ENCODE measurements at places on chromosomes 3 and 15. TPM values are rescaled to one million over a fixed set of nuclear protein-coding genes. Genes with fewer than 3 reads are reported as not detected.

DNA sequence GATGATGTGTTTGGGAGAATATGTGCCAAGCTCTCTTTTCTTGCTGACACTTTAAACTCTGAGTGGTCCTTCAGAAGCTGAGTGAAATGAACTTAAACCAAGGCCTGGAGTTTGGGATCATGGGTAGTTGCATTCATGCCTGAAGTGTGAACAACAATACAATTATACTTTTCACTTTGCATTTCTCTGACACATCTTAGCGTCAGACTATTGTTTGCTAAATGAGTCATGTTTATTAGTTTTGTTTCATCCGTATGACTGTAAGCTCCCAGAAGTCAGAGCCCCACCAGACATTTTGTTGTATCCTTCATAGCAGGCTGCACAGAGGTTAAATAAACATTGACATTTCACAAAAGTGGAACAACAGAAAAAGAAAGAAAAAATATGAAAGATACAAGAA is 542.6 kb downstream of the TUSC7 start:
- peak; percentile 91 for DNase-seq

Gene LSMEM2
- not detected for total RNA-seq

DNA sequence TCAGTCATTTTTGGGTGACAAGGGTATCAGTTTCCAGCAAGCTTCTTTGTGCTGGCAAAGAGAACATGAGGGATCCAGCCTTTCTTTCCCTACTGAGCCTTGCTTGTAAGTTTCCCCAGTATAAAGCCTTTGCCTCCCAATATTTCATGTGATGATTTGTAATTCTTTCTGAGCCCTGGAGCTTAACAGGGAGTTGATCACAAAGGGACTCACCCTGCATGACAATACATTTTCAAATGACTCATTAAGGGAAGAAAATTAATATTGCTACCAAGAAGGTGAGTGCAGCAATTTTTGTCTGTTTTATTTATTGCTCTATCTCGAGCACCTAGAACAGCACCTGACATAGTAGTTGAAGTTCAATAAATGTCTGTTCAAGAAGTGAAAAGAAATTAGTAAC is 27.7 kb downstream of the OXSM start:
- no peak for DNase-seq

DNA sequence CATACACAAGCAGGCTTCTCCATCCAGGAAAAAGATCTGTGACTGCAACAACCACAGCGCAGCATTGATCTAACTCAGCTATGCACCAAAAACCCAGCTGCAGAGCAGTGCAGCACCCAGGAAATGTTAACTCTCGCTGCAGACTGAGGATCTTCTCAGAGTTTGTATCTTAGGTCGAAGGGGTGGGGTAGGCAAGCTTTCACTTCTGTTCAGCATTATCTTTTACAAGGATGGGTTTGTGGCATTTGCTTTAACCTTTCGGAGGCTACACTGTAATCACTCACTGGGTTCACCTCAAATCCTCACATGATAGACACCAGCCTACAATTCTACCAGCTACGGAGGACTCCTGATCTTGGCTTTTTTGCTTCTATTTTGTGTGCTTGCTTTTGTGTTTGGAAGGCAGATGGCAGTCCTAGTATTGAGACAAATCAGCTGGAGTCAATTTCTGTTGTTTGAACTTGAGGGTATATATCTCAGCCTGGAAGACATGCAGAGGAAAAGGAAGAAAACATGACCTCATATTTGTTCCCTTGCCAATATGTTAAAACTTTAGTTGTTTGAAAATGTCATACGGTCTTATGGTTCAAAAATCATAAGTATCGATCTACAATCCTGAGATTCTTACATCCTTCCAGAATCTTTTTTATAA is 25.2 kb downstream of the LRRK1 start:
- DNase-seq, result no peak

Gene HYKK
- 1.9 TPM for total RNA-seq

DNA sequence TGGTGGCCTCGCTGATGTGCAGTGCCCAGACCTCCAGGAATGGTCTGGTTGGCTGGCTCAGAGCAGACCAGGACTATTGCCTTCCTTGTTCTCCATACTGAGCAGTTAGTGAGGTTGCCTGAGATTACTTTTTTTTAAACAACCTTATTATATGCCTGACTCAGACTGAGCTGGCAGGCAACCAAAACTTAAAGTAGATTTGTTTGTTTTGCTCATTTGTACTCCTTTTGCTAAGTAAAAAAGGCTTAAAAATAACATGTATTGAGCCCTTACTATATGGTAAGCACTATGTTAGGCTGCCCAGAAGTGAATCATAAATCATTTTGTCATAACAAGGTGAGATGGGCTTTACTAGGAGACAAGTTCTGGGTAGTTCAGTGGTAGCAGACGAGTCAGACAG is 92.4 kb downstream of the GHSR start:
- peak; percentile 92 for DNase-seq
